Activated naive CD8-positive, alpha-beta T cell treated with anti-CD3 and anti-CD28 coated beads, Interleukin-2, amount 50 U/mL, for 16 hours (primary cell): ENCODE measurements at places on chromosomes 11 and 22.

- no peak for DNase-seq
These were observed 44.7 kb downstream of the ABTB2 start for GRCh38 chr11:34313099-34313517.

- DNase-seq: no peak
These were observed 1.1 kb upstream of the GNB1L start for GRCh38 chr22:19855504-19856409.

DNA sequence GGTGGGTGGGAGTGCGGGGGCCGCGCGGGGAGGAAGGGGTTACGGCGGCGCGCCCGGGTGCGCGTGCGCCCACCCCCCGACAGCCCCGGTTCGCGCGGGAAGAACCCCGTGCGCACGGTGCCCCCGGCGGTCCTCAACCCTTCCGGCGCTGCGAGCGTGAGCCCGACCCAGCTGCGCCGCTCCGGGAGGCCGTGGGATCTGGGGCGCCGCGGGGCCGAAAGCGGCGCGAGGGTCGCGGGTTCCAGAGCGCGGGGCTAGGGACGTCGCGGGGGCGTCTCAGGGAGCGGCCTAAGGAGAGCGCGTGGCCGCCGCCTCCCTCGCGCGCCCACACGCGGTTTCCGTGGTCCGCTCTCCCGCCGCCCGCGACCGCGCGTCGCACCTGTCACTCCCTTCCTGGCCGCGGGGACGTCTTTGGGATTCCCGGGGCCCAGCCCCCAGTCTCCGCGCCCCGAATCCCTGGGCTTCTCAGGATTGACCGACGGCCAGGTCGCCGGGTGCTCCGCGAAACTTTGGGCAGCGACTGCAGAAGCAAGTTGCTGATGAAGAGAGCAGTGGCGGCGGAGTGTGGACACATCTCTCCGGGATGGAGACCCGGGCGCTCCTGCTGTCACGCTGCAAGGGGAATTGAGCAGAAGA is 582 bp downstream of the SREBF2 start:
- DNase-seq: no peak

DNA sequence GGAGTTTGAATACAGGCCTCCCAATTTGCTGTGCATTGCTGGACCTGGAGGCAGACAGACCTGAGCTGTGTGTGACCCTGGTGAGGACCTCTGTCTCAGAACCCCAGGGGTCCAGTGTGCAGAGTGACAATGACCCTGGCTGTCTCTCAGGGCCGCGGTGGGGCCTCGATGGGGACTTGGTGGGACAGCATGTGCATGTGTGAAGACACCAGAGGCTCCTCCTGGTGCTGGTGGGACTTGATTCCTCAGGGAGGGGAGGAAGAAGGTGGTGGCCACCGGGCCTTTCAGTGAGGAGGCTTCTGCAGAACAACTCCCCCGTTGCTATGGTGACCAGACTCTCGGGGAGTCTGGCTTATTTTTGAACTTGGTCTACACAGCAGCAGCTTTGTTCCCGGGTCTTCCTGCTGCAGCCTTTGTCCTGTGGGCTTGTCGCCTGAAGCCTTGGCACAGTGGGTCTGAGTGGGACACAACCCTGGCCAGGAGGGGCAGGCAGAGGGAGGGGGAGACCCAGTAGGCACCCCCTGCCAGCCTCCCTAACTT is 35.3 kb downstream of the MCM5 start:
- DNase-seq: no peak

DNA sequence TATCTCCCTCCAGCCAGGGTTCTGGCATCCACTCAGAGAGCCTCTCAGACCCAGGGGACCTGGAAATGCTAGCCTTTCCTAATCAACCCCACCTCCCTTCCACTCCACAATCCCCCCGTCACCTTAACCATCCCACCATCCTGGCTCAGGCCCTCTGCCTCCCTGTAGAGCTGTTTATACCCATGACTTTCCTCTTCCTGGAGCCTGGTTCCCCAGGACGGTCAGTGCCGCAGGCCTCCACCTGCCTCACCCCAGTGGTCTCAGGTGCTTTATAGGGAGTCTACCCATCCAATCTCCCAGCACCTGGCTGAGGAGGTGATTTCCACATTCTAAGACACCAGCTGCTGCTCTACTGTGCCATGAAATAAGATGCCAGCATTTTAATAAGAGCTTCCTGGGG is 1159.5 kb downstream of the TBC1D22A start:
- no peak for DNase-seq

DNA sequence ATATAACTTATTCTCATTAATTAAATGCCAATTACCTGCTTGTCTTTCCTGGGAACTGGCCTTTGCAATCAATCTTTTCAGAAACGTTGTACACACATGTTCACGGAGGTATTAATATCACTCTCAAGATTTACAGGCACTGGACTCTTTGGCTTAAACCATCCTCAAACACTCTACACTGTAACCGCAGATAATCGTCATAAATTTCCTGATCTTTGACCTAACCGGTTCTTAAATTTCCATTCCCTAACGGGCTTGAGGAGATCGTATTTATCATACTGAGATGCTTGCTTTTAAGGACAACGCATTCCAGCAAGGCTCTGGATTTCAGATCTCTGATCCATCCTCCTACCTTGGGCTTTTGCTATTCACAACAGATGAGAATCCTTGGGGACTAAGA is 72.8 kb downstream of the ARL14EP start:
- DNase-seq: no peak

GRCh38 chr11:17275400-17276235 is 921 bp upstream of the NUCB2 start:
- DNase-seq: no peak

DNA sequence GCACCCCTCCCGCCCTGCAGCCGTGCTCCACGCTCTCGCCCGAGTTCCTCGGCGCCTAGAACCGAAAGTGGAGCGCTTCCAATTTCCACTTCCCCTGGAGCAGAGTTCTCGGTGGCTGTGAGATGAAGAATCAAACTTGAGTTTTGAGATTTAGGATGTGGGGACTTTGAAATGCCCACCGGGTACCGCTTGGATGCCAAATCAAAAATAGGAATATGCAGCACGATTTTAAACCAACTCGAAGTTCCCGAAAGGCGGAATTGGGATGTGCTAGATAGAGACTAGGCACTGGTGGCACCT is 569 bp downstream of the POLA2 start:
- DNase-seq: no peak

GRCh38 chr11:115920092-115920461 is 415.9 kb upstream of the CADM1 start:
- no peak for DNase-seq

GRCh38 chr11:130612291-130612851 is 163.9 kb downstream of the ADAMTS15 start:
- DNase-seq: no peak

DNA sequence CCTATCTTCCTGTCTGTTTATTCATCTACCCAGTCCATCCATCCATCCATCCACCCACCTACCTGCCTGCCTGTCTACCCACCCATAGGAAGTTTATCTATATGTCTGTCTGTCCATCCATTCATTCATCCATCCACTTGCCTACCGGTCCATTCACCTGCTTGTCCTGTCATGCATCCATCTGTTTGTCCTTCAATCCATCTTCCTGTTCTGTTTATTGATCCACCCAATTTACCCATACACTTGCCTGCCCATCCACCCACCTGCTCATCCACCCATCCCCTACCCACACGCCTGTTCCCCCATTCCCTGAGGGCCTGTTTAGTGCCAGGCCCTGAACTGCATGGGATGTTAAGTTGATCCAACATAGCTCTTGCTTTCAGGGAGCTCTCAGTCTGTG is 18.4 kb downstream of the PARVG start:
- DNase-seq: no peak

- DNase-seq: peak; percentile 50
These were observed 10.7 kb upstream of the DSCAML1 start for GRCh38 chr11:117807482-117808327.

DNA sequence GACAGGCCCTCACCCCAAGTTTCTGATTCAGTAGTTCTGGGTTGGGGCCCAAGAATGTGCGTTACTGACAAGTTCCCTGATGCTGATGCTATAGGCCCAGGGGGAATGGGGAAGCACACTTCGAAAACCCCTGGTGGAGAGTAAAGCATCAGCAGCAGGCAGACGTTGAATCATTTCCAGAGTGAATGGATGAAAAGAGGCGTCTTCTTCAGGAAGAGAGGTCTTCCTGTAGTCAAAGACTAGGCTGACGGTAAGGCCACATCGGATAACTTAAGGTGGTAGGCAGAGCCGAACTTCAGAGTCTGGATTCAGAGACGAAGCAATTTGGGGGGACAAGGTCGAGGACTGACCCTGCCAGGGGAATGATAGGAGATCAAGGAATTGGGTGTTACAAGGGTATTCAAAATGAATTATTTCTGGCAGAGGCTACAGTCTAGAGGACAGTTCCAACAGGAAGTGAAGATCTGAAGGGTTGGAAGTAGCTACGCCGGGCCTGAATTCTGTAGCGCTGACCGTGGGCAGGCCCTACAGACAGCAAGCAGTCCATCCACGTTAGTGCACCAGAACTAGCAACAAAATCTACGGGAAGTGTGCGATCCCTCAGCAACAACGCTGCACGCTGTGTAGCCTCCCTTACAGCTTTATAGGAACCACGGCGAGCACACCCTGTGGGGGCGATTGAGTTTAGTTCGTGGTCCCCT is 862 bp upstream of the CENATAC start:
- no peak for DNase-seq

DNA sequence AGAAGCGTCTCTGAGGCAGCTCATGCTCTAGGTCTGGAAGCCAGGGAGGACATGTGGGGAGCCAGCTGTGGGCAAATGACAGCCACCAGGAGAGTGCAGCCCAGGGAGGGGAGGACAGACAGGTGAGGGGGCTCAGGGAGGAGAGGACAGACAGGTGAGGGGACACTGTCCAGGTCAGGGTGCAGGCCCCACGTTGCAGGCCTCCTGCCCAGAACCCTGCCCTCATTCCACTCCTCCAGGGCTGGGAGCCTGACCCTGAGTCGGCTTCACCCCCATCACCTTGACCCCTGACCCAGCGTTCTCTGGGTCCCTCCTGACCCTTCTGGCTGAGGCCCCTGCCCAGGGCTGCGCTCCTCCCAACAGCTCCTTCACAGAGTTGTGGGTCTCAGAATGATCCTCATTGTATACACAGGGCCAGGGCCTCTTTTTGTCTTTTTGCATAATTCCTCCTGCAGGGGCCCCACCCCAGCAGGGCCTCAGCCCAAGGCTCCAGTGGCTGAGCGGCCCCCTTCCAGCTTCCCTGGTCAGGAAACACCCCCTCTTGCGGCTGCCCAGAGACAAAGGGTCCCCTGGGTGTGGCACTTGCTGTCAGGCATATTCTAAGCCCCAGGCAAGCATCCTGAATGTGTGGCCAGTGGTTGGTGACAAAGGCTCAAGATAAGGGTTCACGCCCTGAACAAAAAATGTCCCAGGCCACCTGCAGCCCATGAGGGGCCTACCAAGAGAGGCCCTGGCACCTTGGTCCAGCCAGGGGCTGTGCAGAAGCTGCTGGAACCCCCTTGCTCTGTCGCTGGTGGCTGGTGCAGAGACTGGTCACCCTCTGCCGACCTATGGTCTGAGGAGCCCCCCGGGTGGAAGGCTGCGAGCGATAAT is 853.0 kb downstream of the BRD1 start:
- no peak for DNase-seq

- no peak for DNase-seq
These were observed 133.3 kb downstream of the ATXN10 start for GRCh38 chr22:45804986-45805325.

DNA sequence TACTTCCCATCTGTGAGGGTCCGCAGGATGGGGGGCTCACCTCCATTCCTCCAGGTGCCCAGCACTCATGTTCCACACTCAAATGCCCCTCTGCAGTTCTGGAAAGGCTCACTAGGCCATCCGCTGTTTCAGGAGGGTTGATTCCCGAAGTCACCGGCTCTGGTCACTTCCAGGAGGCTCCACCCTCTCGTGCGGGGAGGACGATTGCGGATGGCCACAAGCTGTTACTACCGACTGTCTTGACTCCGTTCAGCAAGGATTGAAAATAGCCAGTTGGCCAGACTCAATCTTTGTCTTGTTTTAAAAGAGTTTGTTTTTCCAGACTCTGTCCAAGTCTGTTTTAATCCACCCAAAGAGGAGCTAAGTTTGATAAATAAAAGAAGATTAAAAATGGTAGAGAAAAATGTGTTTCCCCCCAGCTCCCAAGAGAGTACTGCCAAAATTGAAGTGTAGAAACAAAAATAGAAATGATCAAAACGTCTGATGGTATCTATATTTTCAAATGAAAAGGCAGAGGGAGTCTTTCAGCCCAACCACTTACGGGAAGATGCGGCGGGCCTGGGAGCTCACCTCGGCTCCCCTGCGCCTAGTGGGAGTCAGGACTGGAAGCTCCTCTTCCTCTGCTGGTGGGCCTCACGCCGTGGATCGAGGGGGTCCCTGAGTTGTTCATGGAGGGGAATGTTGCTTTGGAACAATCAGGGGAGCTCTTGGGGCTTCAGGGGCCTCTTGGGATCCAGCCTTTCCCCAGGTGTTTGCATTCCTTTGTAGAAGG is 1280.8 kb downstream of the BRD1 start:
- no peak for DNase-seq

GRCh38 chr22:43953988-43954785 is 1.1 kb upstream of the SAMM50 start:
- DNase-seq: no peak

GRCh38 chr11:30586251-30587144 is at the start of gene MPPED2:
Gene MPPED2 (minus strand): TSS chr11:30586353. CDS start chr11:30580373, 5,980 bp downstream.
- no peak for DNase-seq

GRCh38 chr11:19734171-19734570 is 21.5 kb downstream of the NAV2 start:
- DNase-seq: no peak

DNA sequence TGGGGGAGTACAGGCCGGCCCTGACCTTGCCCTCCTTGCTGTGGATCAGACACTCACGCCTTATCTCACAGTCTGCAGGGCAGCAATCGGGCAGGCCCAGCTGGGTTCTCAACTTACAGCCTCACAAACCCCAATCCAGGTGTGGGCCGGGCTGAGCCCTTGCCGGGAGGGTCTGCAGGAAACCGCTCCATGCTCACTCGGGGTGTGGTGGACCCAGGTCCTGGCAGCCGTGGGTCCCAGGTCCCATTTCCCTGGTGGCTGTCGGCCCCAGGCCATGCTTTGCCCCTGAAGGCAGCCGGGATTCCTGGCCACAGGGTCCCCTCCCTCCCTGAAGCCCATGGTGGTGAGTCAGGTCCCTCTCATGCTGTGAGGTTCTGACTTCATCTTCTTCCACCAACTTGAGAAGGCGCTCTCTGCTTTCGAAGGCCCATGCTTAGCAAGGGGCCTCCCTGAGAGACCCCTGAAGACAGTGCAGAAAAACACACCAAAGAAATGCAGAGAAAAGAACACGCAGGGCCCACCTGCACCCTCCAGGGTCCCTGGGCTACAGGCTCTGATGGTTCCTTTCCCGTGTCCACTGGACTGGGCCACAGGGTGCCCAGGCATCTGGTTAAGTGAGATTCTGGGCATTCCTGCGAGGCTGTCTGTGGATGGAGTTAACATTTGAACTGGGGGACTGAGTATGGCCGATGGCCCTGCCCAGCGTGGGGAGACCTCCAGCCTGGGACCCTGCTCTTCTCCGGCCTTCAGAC is 588.2 kb downstream of the BRD1 start:
- DNase-seq: no peak
